ENCODE measurements at places on chromosomes 2 and 18.

- DNase-seq: no peak
Measured at GRCh38 chr2:177549171-177549570, 156.6 kb downstream of the AGPS start.

DNA sequence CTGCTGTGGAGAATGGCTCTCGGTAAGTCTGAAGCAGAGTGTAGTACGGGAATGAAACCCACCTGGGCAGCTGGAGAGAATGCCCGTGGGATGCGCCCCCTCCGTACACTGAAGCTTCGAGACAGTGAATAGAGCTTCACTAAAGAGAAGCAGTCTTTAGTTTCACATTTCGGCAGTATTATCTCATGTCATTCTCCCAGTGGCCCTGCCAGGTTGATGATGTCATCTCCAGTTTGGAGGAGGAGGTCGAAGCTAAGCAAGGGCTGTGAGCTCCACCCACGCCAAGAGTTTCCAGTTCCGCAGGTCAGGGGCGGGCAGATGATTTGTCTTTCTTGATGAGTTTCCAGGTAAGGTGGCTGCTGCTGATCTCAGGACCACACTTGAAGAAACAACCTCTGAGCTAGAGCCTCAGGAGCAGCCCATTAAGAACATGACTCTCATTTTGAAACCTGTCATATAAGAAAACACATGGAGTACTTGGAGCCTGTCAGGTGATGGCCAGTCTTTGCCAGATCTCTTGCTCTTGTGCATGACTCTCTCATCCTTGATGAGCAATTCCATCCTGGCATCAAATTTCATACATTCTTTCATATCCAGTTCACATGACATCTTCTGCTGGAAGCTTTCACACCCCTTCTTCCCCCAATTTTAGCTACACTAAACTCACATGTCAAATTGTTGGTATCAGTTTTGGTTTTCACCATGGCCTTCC, 475.0 kb downstream of the RNF144A start:
- DNase-seq: no peak

GRCh38 chr2:15158532-15158931, 402.6 kb downstream of the NBAS start:
- DNase-seq: no peak

DNA sequence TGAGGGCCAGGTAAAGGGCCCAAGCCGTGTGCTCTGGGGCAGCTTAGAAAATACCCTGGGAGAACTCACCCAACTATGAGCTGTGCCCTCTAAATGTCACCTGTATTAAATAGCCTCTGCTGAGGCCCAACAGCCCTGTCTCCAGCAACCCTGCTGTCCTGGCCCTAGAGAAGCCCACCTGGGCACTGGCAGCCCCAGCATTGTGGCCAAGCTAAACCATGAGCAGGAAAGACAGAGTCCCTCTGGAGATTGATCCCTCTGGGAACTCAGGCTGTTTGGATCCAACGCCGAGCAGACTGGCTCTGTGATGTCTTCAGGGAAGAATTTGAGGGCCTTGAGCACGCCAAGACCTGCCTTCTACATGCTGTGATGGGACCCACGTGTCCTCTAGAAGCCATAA, 126.5 kb downstream of the TTC32 start:
- DNase-seq: no peak

DNA sequence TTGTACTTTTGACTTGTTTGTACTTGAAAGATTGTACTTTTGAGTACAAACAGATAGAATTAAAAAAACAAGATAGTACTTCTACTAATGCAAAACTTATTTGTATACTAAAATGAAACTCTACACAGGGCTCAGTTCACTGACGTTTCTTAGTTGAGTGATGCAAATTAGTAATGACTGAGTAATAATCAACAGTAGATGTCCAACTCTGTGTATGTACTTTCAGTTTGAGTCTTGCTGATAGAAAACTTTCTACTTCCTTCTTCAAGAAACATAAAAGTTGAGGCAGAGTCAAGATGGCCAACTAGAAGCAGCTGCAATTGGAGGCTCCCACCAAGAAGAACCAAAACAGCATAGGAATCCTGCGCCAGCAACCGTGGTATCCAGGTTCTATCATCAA, 585.0 kb downstream of the NR4A2 start:
- DNase-seq: no peak

GRCh38 chr2:33013684-33014110, 66.9 kb downstream of the LTBP1 start:
- no peak for DNase-seq

DNA sequence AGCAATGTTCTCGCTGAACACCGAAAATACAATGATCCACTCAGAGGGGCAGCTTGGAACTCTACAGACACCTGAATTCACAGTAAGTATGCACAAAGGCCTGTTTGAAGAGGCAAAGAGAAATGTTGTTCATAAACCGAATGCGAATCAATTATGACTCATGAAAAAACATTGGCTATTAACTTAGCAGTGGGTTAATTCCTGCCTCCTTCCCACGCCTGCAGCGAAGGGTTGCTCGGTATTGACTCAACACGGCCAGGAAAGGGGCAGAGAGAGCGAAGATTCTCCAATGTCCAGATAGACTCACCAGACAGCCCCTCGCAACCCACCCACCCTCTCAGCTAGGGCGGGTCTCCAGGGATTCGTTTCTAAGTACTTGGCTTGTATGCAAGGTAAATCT, 9.4 kb downstream of the CRACDL start:
- no peak for DNase-seq

DNA sequence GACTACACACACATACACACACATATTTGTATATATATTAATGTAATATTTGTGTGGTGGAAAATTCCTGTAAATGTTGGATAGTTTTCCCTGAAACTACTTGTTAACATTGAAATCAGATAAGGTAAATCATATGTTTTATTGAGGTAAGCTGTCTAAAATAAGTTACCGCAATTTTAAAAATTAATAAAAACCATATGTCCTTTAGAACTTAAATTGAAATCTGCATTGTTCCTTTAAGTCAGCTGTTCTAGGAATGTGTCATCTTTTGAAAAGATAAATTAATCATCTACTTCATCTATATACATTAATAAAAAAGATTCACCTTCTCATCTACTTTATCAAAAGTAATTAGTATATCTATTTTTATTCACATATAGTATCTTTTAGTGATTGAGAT, 102.0 kb downstream of the CSRNP3 start:
- no peak for DNase-seq
